NCI-H526 (cell line): ENCODE measurements at places on chromosomes 11 and 22.
A peak's percentile ranks its signal among the peaks of the same experiment; 100 is the strongest.

DNA sequence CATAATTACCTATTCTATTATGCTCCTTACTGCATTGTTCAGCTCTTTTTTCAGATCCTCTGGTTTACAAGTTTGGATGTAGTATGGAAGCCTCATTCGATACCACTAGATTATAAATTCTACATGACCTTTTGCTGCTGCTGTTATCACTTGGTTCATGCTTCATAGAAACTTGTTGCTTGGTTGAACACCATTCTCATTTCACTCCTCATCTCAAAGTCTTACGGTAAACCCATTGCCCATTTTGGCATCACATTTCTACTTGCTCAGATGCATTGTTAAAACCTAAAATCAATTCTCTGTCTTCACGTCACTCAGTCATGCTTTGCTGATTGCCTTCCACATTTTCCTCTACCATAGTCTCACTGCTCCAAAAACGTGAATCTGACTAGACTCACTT lies 155.5 kb upstream of the DDI1 start:
- DNase-seq: no peak

- DNase-seq: no peak
Measured at GRCh38 chr11:122210367-122210997, 94.5 kb upstream of the BLID start.

DNA sequence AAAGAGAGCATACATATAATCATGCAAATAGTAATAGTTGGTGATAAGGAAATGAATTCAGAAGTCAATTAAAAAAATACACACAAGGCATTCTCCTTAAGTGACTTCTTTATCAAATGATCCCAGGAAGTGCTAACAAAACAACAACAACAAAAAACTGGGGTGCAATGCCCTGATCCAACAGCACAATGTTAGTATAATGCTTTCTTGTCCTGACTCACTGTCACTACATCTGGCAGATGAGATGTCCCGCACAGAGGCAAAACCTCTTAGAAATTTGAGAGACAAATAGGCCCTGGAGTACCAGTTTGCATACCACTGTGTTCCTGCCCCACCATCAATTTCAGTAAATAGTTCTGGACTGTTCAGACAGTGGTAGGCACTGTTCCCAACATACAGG lies 11.0 kb upstream of the AMBRA1 start:
- DNase-seq: peak; percentile 76

GRCh38 chr22:45418056-45418769 lies 4.7 kb downstream of the RIBC2 start:
- no peak for DNase-seq

DNA sequence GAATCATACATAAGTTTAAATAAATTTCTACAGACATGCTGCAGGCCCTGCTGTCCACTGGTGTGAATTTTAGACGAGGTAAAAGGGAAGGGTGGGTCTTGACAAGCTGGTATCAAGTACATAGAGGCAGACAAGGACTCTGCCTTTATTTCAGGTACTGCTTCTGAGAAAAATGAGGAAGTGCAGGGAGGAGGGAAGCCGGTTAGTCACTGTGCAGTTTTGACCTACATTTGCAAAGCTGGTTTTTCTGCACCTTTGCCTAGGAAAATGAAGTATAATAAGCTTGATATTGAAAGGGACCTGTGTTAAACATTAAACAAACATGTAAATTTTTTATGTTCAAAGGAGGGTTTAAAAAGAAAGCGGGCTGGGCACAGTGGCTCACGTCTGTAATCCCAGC lies 24.6 kb downstream of the TMEM45B start:
- peak; percentile 99 for DNase-seq

DNA sequence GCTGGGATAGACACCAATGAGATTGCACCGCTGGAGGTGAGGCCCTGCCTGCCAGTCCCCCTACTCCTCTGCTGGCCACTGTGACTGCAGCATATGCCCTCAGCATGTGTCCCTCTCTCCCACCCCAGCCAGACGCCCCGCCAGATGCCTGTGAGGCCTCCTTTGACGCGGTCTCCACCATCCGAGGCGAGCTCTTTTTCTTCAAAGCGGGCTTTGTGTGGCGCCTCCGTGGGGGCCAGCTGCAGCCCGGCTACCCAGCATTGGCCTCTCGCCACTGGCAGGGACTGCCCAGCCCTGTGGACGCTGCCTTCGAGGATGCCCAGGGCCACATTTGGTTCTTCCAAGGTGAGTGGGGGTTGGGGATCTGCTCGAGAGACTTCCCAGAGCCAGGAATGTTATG lies 5.7 kb upstream of the SMARCB1 start:
- DNase-seq: no peak

DNA sequence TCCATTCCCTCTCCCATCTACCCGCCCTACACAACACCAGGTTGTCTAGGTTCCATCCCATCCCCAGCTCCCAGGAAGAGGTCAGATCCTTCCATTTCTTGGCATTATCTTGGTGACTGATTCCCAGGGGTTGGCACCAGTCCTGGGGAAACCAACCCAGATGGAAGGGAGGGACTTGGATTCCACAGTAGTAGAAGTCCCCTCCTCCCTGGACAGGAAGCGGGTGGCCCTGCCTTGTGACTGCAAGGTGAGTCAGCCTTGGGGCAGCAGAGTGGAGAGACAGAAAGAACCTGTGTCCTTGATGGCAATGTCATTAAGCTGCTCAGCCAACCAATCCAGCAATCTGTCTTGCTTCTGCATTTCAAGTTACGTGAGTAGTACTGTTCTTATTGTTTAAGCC lies 26.5 kb downstream of the SYT13 start:
- DNase-seq: no peak

DNA sequence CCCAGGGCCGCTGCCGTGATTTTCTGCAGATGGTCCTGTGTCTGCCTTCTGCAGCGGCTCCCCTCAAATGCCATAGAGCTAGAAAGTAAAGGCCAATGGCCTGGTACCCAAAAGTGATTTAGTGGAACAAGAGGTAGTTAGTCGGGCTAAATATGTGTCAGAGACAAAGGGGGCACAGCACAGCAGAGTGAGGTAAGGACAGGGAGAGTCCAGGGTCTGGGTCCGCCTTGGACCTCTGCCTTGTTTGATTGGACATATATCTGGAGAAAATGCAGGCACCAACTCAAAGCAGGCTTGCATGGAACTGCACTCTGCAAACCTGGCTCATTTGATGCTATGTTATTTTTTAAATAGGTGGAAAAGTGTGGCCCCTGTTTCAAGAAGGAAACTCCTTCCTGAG lies 249.6 kb upstream of the B3GAT1 start:
- DNase-seq: no peak

DNA sequence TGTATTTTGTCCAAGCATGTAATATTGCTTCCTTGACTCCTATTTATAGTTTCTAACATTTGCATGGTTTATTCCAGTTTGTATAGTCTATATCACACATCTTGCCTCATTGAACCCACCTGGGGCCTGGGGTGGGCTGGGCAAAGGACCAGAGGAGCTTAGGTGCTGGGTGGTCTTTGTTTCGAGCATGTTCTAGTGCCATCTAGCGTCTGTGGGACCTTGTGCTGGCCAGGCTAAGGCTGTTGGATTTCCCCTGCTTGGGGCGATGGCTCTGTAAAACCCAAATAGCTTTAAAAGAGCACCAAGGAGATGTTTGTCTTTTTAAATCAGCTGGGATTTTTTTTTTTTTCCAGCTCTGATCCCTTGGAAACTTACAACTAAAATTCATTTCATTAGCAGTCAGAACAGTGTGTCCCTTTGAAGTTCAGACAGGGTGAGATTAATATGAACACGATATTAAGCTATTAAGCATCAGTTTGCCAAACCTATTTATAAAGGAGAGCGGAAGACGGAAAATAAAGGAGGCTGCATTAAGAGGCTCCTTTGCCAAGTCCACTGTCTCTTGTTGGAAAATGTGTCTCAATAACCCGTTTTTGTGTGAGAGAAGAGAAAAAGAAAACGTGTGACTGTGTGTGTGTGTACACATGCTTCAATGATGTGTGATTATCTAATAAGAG lies 157.4 kb downstream of the COMMD9 start:
- peak; percentile 39 for DNase-seq

- DNase-seq: peak; percentile 49
Measured at GRCh38 chr11:73729594-73730206, 31.2 kb downstream of the RAB6A start.

DNA sequence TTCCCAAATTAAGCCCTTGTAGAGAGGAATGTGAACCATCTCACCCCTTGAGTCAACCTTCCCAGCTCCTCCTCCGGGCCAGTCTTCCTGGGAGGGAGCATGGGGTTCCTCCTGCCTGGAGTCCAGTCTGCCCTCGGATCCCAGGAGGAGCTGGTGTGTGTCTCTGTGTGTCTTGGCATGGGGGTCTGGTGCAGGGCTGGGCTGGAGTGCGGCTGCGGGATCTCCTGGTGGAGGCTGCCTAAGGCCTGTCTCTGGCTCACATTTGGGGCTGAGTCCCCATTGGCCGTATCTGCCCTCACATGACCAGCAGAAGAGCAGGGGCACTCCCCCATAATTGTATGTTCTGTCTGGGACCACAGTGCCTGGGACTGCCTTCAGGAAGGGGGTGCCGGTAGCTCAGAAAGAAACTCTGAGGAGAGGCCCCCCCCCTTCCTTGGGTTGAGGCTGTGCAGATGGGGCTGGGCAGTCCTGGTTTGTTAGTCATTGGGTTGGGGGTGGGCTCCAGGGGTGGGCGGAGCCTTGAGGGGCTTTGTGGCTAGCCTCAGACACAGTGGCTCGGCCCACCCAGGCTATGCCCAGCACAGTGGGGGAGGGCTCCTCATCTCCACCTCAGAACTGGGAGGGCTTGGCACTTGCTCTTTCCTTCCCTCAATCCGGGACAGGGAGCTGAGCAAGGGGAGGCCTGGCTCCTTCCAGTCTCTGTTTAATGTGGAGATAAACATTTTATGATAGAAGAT lies 2.9 kb downstream of the C1QTNF5 start:
- DNase-seq: no peak

DNA sequence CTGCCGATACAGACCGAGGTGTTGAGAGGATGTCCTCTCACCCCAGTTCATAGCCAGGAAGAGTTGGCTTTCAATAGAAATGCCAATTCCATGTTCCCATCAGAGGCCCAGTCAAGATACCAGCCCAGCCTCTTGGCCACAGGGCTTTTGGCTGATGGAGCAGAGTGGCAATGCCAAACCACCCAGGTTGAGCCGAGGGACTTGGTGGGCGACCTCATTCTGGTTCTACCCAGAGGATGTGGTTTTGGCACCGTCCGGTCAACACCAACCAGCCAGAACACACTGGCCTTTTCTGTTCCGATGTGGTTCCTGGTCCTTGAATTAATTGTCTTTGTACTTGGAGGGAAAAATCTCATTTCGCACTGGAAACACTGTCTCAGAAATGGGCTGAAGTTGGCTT lies 60.5 kb downstream of the COMMD9 start:
- DNase-seq: no peak

GRCh38 chr22:38214302-38215056 lies 12.7 kb downstream of the MAFF start:
- DNase-seq: peak; percentile 66

GRCh38 chr11:67438158-67438902 lies 848 bp upstream of the PTPRCAP start:
- no peak for DNase-seq

GRCh38 chr11:66124564-66124963 lies 54.5 kb downstream of the PACS1 start:
- DNase-seq: no peak

DNA sequence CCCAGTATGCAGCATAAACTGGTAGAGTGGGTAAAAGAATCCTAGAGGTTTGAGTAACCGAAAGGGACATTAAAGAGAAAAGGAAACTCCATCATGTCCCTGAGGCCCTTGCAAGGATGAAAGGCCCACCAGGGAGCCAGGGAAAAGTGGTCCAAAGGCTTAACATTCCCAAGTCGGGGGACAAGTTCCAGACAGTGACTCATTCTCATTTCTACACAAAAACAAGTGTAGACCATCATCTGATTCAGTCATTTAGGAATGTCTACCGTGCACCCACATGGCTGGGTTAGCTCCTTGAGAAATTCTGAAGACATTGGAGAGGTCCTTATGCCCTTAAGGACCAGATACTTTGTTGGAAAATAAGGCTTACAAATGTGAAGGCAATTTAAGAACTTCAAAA lies 4.8 kb upstream of the NOX4 start:
- DNase-seq: no peak

DNA sequence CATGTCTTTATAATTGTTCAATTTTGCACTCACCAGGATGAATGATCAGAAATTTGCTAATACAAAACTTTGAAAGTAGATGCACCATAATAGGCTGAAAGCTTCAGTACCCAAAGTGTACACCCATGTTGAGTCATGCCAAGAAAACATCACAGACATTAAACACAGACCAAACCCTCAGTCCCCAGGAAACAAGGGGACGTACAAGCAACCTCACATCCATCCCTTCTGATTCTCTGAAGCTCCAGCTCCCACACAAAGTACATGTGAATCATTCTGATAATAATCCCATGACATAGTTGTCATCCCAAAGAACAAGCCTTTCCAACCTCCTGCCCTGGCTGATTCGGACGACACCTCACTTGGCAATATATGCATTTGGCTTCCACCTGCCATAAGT lies 183.8 kb downstream of the SNX19 start:
- DNase-seq: no peak
